ENCODE measurements at places on chromosomes 6 and 20.

GRCh38 chr6:125945378-125946141, 11.0 kb upstream of the HINT3 start:
- DNase-seq = no peak

GRCh38 chr6:63140692-63141318, 70.5 kb upstream of the FKBP1C start:
- no peak for DNase-seq

DNA sequence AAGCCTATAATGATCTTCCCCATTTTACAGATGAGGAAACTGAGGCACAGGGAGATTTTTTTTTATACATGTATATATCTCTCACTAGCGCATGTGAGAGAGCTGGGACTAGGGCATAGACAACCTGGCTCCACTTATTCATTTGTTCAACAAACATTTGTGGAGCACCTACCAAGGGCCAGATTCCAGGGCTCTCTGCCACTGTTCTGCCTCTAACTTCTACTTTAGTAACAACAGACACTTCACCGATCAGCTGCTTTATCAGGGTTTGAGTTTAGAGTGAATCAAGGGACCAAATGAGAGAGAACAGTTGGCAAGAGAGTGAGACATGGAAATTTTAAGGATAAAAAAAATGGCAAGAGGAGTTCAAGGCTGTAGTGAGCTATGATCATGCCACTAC, 7.4 kb downstream of the ADAT2 start:
- DNase-seq = no peak

DNA sequence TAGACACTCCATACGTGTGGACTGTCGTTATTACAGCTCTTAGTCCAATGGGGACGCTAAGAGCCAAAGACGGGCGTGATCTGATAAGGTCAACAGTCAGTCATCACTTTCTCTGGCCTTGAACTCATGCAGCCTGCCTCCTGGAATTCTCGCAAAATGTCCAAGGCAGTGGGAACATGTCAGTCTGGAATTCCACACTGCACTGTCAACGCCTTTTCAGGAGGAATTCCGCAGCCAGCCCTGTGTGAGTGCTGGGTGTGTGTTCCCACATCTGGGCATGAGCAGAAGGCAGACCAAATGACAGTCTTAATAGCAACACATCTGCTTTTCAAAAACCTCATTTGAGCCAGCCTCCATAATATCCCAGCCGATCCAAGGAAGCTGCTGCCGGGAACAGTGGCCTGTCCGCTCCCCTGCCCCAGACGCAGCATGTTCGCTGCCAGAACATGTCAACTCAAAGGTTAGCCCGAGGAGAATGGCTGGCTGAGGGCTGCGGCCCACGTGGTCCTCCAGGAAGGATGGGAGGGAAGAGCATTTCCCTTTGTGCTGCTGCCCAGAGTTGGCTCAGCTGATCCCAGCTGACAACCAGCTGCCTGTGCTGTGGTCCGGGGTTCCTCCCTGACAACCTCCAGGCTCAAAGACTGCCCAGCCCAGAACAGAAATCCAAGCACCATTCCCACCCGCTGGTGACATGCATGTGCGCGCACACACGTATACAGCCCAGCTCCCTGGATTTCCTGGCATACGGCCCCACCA, 103.1 kb downstream of the SULF2 start:
- DNase-seq = no peak

DNA sequence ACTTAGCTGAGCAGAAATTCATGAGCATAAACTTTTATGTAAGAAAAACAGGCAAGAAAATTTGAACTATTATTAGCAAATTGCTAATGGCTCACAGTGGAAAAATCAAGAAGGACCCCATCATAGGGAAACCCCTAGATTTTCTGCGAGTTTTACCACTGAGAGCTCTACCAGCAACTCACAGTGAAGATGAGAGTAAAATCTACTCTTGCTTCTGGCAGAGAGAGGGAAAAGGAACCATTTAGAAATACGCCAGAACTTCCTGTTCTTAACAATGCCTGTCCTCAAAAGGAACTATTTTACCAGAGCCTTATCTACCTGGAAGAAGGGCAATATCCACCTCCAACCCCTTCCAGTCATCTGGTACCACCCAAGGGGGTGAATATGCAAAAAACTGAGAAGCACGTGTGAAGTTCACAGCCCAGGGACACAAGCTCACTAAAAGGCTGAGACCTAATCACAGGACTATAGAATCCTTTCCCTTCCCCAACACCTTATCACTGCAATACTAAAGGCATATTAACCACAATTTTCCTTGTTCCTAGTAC, 34.4 kb upstream of the ASF1A start:
- no peak for DNase-seq

- no peak for DNase-seq
Measured at GRCh38 chr6:169723991-169724493, 258 bp downstream of the PHF10 start.

DNA sequence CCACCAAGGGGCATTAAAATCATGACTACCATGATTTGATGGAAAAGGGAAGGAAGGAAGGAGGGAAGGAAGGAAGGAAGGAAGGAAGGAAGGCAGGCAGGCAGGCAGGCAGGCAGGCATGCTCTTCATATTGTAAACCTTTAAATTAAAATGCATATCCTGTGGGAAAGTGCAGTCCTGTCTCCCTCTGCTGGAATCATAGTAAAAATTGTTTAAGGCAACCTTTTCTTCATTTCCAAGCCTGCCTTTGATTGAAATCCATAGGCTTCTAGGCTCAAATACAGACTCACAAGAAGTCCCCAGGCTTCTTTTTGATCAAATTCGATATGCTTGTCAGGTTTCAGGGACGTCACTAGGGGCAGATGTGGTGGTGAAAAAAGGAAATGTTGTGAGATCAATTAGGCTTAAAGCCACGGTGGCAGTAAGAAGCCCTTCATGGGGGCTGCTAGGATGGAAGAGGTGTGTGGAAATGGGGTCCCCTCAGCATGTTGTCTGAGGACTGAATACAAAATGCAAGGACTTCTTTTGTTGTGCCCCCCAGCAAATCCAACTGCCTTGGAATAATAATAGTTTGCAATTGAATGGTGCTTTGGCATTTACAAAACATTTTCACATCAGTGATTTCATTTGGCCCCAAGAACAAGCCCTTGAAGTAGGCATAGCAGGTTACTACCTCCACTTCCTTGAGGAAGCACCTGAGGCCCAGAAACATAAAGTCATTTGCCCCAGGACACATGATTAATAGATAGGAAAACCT, 25.6 kb upstream of the GABRR1 start:
- peak; percentile 37 for DNase-seq

GRCh38 chr6:22727710-22728109, 158.3 kb downstream of the HDGFL1 start:
- no peak for DNase-seq

DNA sequence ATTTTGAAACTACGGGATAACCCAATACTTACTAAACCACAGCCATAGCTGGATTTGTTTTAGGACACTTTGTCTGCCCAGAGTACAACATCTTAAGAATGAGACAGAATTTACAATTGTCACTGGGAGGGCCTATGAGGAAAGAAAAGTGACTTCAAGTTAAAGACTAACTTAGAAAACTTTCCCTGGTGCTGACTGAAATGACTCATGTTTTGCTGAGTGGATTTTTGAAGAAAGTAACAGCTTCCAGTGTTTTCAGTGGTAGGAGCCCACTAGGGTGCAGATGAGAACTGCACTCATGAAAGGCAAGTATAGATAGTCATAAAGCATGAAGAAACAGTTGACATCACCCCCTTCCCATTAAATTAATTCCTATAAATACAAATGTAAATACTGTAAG, 988.2 kb upstream of the MAP3K7 start:
- no peak for DNase-seq

GRCh38 chr6:155968921-155969320, 513.3 kb upstream of the NOX3 start:
- no peak for DNase-seq

- no peak for DNase-seq
Measured at GRCh38 chr20:55417836-55418235, 587.5 kb downstream of the CBLN4 start.

GRCh38 chr20:57930351-57930750, 220.5 kb upstream of the PMEPA1 start:
- no peak for DNase-seq

DNA sequence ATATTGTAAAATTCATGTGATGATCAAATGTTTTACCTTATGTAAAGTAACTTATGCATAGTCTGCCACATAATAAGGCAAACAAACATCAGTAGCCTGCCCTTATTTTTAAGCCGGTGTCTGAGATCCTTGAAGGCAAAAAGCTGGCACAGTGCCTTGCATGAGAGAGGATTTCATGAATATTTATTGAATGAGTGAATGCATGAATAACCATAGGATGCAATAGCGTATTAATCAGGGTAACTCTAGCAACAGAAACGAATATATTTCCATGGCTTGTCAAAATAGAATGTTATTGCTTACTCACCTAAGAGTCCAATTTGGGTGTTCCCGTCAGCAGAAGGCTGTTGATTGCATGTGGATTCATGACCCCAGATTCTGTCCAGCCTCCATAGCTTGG, 34.9 kb downstream of the BTBD3 start:
- no peak for DNase-seq

DNA sequence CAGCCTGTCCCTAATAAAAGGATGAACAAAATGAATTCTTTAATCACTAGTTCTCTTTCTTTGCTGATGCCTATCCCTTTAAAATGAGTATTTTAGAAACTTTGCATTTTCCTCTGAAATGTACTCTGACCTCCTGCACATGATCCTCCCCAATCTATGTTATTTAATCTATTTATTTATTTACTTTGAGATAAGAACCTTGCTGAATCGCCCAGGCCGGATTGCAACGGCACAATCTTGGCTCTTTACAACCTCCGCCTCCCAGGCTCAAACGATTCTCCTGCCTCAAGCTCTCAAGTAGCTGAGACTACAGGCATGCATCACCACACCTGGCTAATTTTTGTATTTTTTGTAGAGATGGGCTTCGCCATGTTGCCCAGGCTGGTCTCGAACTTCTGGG, 27.9 kb downstream of the ADTRP start:
- no peak for DNase-seq

- DNase-seq = no peak
Measured at GRCh38 chr6:112269114-112269513, 14.7 kb upstream of the LAMA4 start.

DNA sequence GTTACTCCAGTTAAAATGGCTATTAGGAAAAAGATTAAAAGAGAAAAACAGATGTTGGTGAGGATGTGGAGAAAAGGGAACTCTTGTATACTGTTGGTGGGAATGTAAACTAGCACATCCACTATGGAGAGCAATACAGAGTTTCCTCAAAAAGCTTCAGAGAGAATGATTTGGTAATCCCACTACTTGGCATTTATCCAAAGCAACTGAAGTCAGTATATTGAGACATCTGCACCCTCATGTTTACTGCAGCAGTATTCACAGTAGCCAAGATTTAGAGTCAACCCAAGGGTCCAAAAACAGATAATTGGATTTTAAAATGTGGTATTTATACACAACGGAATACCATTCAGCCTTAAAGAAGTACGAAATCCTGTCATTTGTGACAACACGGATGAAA, 469.5 kb downstream of the QKI start:
- DNase-seq = no peak

- DNase-seq = no peak
Measured at GRCh38 chr20:61933481-61933950, 132.2 kb downstream of the TAF4 start.

DNA sequence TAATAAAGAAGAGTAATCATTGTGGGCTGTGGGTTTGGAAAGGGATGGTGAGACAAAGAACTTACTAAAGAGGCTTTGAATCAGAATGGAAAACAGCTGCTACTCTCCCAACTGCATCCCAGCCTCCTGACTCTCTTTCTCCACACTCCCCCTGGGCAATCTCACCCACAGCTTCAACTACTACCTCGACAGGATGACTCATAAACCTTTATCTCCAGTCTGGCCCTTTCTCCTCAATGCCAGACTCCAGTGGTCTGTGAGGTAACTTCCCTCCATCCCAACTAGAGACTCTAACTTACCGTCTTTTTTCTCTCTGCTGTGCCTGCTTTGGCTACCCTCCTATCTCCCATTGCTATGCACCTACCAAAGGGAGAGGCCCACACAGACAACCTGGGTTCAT, 135.3 kb upstream of the RREB1 start:
- no peak for DNase-seq

DNA sequence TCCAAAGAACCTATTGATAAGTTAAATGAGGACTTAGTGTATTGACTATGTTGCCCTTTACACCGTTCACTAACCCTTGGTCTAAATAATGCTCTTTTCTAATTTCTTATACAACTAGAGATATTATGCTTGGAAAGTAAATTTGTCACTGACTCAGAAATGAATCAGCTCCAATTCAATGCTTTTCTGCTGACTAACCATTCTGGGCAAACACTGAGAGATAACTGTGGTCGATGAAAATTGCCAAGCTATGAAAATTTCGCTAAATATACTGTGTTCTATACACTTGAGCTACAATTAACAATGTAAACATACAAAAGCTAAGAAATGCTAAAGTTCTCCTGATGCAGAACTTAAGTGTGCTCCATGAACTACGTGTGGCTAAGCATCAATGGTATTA, 23.1 kb upstream of the FBXO9 start:
- DNase-seq = no peak

Measured in NCI-H1436 treated with DMSO at 0.1 percent for 48 hours (cell line).